ENCODE measurements at places on chromosomes 2 and 18. TPM values are rescaled to one million over a fixed set of nuclear protein-coding genes. Genes with fewer than 3 reads are reported as not detected.

Gene PLA2R1
- total RNA-seq: 6.8 TPM

- no peak for DNase-seq
These were observed 4.8 kb downstream of the TMEM200C start for GRCh38 chr18:5890331-5891183.

DNA sequence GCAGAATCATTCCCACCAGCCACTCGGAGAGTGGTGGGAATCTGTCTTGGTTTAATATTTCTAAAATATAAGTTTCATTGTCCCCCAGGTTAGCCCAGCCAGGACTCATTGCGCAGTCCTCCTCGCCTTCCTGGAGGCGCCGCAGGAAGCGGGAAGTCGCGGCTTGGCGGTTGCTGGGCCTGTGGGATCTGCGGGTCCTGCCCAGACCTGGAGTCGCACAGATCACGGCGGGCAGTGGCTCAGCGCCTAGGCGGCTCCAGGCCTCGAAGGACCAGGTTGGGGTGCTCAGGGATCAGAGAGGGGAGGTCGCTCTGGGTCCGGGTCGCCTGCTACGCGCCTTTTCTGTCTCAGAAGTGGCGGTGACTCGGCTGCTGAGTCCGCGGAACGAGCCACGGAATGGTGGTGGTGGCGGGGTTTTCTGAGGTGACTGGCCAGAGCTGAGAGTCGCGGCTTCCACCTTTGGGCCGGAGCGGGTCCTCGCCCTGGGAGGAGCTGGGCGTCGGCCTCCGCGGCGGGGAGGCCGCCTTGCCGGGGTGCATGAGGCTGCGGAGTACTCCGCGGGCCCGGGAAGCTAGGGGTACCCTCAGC, 2.6 kb downstream of the HOXD3 start:
- DNase-seq: no peak

DNA sequence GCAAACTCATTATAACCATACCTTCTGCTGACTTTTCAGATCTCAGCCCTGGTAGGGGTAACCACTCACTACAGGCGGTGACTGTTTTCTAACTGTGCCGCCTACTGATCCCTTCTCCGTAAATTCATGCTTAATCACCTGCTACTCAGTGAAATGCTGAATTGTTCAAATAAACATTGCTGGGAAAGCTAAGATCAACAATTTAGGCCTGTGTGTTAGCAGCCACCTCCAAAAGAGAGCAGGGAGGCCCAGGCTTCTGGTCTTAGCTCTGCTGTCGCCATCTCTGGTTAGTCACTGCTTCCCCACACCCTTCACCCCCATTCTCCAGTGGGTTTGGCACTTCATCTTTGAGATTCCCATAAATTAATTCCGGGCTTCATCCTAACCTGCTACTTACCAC, 21.8 kb upstream of the NT5C1B start:
- DNase-seq: no peak

- DNase-seq: no peak
These were observed 22.5 kb upstream of the MTA3 start for GRCh38 chr2:42545841-42546390.
